ENCODE measurements at places on chromosomes 6 and 20.

GRCh38 chr6:61887423-61887822 is 398.6 kb downstream of the KHDRBS2 start:
- no peak for DNase-seq

- no peak for DNase-seq
Measured at GRCh38 chr20:60236613-60237012, 278.4 kb downstream of the CDH26 start.

- DNase-seq, result no peak
Measured at GRCh38 chr6:157787080-157787479, 36.0 kb upstream of the SNX9 start.

DNA sequence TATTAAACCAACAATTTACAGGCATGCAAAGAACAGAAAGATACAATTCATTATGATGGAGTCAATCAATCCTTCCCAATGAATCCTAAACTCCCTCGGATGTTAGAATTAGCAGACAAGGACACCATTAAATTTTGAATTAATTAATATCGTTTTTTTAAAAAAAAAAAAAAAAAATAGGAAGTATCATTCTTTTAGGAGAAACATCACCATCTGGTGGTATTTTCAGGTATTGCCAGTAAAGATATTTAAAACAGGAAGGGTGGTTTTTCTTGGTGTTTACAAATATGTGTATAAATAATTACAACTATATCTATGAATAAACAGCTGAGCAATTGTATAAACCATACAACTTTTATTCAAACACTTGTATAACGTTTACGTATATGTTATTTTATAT is 564.4 kb downstream of the HAO1 start:
- no peak for DNase-seq

- no peak for DNase-seq
Measured at GRCh38 chr20:10696650-10697049, 22.9 kb upstream of the JAG1 start.

DNA sequence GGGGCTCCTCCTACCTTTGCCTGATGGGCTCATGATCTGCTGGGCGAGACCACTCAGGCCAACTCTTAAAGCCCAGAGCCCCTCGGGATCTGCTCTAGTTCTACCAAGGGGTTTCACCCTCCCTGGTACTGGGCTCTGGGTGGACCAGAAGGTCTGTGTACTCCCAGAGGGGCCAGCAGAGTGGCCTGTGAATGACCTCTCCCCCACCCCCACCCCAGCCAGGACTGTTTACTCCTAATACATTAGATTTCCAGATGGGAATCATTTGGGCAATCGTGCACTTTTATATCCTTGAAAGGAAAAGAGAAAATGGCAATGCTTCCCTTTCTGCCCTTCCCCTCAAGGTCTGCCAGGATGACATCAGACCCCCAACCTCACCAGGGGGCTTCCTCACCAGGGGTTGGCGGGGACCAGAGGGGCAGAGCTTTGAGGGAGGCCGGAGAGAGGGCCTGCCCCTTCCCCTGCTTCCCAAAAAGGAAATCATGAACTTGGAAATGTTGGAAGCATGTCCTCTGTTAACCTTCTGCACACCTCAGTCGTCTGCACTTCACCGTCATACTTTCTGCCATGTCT is 37.1 kb upstream of the PMEPA1 start:
- DNase-seq, result no peak

GRCh38 chr6:3538536-3538935 is 81.7 kb upstream of the SLC22A23 start:
- DNase-seq, result no peak

GRCh38 chr6:166848979-166849748 is 107.2 kb downstream of the RNASET2 start:
- DNase-seq, result no peak

- no peak for DNase-seq
Measured at GRCh38 chr6:15948930-15949900, 179.7 kb upstream of the MYLIP start.

- DNase-seq, result peak; percentile 92
Measured at GRCh38 chr6:165573671-165574070, 89.4 kb downstream of the PDE10A start.

GRCh38 chr6:8860671-8861070 is 425.3 kb upstream of the SLC35B3 start:
- no peak for DNase-seq

- DNase-seq, result peak; percentile 24
Measured at GRCh38 chr6:91317247-91317835, 730.5 kb upstream of the MAP3K7 start.

GRCh38 chr6:134609716-134610261 is 291.9 kb upstream of the SGK1 start:
- no peak for DNase-seq

- DNase-seq, result no peak
Measured at GRCh38 chr6:140438346-140438735, 1063.9 kb upstream of the CITED2 start.

GRCh38 chr6:137237413-137238170 is 18.4 kb upstream of the IFNGR1 start:
- DNase-seq, result no peak

- no peak for DNase-seq
Measured at GRCh38 chr20:1373614-1374013, 19.2 kb downstream of the FKBP1A start.

- DNase-seq, result no peak
Measured at GRCh38 chr6:65627015-65627414, 80.0 kb downstream of the EYS start.

DNA sequence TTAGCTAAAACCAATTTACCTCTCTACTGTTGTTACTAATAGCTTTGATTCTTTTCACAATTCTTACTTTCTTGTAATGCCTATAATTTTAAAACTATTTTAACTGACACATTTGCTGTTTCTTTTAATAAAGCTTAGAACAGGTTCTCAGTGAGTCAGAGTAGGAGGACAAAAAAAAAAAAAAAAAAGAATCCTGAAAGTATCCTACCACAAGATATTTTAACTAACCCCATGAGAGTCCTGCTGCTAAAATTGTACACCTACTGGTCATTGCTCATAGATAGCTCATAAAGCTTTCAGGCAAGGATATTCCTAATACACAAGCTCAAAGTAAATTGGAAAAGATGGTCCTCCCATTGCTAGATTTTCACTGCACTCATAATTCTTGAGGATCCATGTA is 301.0 kb downstream of the CENPW start:
- DNase-seq, result no peak

GRCh38 chr20:8209061-8209460 is 77.0 kb downstream of the PLCB1 start:
- DNase-seq, result no peak

- no peak for DNase-seq
Measured at GRCh38 chr6:52551483-52552277, 25.2 kb downstream of the TRAM2 start.

- DNase-seq, result no peak
Measured at GRCh38 chr6:79821859-79822258, 125.5 kb downstream of the ELOVL4 start.

GRCh38 chr6:82419859-82420258 is 56.2 kb downstream of the TPBG start:
- no peak for DNase-seq

DNA sequence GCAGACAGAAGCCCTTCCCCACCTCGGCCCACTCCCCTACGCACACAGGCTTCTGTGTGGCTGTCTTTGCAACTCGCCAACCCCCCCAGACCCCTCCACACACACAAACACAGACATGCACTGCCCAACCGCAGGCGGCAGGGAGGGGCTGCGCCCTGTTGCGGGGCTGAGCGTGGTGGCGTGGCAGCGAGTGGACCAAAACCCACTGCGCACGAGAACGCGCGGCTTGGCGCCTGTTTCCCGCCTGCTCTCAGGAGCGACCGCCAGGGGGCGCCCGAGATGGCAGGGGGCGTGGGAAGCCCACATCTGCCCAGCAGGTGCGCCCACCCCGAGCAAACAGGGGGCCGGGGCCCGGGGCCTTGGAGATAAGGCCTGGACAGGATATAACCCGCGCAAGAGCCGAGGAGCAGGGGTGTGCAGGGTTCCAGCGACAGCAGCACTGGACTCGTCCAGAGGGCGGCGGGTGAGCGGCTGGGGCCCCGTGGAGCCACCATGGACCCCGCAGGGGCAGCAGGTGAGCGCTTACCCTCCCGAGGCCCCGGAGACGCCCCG is at the start of gene RBPJL:
RBPJL (plus strand) TSS at position 410 of the 552 bp plus-strand sequence; CDS start at position 493, 83 bp downstream.
- DNase-seq, result no peak

GRCh38 chr20:33013701-33014326 is 6.3 kb downstream of the BPIFB2 start:
- DNase-seq, result no peak

DNA sequence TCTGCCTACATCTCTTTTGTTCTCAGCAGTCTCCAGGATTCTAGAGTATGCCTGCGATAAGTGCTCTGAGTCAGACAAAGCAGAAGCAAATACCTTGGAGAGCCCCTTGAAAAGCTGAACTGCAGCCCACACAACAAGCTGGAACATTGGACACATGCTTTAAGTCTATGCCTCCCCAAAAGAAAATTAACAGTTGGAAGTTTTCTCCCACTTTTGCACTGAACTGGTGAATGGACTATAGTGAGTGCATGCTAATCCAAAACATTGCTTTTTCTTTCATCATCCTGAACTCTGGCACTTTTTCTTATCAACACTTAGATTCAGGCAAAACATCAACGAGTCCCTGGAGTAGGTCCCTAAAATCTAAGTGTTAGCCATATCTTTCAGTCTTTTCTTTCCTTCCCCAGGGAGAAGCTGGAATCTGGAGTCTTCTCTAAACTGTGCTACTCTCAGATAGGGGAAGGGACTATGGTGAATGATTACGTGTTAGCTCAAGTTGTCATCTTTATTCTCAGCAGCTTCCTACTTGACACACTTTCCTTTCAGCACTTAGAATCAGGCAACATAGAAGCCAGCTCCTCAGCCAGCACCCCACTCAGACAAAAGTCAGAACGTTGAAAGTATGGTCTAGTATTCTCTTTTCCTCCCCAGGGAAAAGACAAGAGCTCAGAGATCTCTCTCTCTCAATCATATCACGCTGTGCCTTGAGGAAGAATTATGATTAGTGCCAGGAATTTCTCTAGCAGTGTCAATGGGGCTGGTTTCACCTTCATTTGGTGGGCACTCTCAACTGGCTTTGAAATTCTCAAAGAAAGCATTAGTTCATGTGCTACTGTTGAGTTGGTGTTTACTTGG is 811.0 kb upstream of the GJE1 start:
- DNase-seq, result peak; percentile 5

Measured in brain pericyte (primary cell).